AG04449 (cell line): ENCODE measurements at places on chromosomes 6 and 20.

- no peak for DNase-seq
Measured at GRCh38 chr6:10320291-10320690, 94.6 kb downstream of the TFAP2A start.

DNA sequence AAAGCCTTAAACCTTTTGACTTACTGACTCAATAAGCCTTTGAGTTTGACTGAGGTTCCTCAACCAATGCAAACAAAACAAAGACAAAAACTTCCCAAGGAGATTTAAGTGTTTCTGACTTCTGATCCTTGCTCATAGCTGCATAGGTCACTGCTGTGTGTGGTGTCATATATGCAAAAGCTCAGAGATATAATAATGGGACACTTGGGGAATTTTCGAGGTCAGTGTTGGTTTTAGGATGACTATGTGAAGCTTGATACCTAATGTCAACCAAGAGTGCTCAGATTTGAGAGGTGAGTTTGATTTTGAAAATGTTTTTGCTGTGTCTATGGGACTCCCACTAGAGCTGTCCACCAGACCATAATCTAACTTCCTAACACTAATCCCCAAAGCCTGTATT, 26.2 kb downstream of the ZKSCAN8 start:
- DNase-seq: no peak

DNA sequence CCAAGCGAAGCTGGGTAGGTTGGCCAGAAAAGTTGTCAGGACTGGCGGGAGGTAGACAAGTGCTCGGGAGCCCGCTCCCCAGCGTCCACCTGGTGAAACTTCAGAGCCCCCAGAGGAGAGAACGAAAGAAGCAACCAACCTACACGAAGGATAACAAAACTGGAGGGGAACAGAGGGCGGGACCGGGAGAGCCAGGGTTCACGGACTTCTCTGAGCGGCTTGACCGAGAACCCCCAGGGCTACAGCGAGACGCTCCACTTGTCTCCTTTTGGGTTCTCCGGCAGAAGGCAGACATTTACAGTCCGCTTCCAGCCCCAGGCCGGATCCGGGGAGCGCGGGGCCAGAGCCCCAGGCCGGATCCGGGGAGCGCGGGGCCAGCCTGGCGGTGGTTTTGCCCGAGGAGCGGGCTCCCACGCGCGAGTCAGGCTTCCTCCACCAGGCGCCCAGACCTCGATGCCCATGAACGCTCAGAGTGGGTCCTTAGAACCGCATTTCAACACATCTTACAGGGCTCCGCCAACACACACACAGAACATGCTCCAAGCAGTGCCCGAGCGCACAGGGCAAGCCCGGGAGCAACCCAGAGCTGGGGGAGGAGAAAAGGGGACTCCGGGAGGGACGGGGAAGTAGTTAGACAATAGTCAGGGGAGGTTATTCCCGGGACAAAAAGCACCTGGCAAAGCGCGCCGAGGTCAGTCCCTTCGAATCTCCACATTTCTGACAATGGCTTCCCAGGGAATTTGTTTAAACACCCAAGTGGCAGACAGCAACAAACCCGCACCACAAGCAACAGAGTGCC, 1.1 kb downstream of the PTPRK start:
- DNase-seq: no peak

- DNase-seq: no peak
Measured at GRCh38 chr6:150466196-150466595, 97.4 kb downstream of the IYD start.

- no peak for DNase-seq
Measured at GRCh38 chr20:53411891-53412290, 181.7 kb downstream of the ZNF217 start.
